ENCODE measurements at places on chromosomes 5 and 9.

DNA sequence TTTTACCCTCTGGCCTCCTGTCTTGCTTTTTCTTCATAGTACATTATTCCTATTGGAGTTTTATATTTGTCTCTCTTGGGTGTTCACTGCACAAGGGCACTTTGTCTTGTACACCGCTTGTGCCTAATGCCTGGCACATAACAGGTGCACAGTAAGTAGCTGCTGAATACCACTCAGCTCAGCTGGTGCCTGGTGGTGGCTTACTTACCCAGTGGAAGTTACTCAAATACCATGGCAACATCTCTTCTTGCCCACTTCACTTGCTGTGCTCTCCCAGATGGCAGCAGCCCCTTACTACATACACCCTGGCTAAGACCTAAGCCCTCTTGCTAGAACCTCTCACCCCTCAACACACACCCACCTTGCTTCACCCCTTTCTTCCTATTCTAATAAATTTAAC lies 11.3 kb upstream of the SKP1 start:
- no peak for DNase-seq

DNA sequence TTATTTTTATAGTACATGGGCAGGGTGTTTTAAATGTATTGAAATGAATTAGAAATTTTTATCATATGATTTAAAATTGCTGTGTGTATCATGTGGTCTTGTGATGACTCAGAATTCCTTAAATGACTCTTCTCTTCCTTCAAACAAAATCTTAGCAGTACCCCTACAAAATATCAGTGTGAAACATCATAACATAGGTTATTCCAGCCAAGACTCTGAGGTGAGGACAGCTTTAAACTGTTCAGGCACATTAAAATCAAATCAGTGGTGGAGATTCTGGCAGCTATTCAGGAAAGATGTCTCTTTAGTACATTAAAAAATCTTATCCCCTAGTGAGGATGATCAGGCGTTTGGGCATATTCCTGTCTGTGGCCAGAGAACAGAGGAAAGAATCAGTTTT lies 174.0 kb downstream of the MAN2A1 start:
- no peak for DNase-seq

GRCh38 chr5:130096483-130096882 lies 192.2 kb downstream of the CHSY3 start:
- no peak for DNase-seq

DNA sequence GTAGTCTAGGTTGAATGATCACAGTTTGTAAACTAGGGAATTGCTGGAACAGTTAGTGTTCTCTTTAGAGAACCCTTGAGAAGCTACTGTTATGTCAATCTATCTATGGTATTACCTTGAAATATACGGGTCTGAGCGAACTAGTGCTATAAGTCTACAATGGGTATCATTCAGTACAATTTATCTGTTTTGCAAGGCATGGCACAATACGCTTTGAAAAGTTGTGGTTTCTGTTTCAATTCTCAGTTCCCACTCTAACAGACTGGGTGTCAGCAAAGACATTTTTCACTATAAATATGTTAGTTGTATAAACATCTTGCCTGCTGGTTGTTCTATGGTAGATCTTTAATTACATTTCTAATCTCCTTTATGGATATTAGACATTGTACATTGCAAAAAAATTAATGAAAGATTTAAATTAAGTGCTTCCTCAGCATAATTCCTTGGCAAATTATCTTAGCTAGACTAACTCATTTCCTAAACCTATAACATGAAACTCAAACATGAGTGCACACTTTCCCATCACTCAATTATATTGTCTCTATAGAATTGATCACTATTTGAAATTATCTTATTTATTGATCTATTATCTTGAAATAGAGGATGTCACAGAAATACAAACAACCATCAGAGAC lies 24.9 kb upstream of the SLCO6A1 start:
- no peak for DNase-seq

DNA sequence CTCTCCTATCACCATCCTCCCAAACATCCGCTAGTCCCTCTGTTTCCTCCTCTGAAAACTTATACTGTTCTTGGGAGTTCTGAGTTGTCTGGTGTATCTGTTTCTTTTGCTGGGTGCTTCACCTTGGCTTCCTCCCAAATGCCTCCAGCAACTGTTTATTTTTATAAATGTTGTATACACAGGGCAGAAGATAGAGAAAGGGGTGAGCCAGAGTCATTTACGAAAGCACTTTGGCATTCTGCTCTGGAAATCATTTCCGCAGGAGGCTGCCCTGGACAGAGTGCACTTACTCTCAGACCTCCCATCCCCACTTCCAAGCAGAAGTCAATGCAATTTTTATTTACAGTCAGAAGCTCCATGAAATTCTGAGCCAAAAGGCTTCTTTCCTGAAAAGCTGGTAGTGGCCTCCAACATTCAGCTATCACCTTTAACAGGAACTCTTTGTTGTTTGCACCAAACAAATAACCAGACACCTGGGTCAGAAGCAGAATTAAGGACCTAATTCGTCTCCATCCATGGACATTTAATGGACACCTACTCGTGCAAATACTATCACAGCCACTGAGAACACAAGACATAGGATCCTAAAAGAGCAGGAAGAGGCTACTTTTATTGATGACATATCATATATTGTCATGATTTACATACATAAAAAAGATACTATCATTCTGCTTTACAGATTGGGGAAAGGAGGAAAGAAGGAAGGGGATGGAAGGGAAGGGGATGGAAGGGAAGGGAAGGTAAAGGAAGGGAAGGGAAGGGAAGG lies 229.5 kb upstream of the PAPPA start:
- no peak for DNase-seq

GRCh38 chr9:126642010-126642744 lies 28.4 kb downstream of the LMX1B start:
- DNase-seq, result no peak

- DNase-seq, result no peak
These were observed 8.5 kb upstream of the RXFP3 start for GRCh38 chr5:33927685-33928084.

- no peak for DNase-seq
These were observed 1.3 kb downstream of the PSAT1 start for GRCh38 chr9:78298046-78298765.

DNA sequence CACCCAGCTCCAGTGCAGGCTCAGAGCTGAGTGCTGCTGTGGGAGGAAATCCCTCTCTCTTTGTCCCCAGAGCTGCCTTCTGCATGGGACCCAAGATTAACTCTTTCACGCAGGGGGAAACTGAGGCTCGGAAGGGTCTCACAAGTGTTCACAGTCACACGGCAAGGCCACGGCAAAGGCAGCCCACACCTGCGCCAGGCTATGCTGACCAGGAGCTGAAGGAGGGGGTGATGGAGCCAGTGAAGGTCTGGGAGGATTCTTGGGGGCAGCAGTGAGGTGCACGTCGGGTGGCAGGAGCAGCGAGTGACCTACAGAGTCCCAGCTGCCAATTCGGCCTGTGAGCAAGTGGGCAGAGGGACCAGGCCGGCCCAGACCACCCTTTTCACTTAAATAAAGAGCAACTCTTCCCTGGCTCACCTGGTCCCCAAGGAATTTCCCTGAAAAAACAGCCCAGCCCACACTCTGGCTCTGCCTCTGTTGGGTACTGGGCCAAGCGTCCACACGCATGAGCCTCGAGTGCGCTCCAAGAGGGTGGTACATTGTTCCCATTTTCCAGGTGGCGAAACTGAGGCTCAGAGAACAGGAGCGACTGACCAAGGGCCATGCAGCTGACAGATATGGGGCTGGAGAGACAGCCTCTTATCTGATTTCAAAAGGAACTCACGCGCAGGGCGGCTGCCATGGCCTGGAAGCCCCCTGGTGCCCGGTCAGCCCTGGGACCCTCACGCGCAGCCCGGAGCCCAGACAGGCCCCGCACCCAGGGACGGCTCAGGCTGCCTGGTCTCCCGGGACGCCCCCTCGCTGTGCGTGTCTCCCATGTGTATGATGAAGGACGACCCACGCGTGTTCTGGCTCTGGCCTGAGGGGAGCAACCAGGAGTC lies 28.2 kb downstream of the SARDH start:
- no peak for DNase-seq

DNA sequence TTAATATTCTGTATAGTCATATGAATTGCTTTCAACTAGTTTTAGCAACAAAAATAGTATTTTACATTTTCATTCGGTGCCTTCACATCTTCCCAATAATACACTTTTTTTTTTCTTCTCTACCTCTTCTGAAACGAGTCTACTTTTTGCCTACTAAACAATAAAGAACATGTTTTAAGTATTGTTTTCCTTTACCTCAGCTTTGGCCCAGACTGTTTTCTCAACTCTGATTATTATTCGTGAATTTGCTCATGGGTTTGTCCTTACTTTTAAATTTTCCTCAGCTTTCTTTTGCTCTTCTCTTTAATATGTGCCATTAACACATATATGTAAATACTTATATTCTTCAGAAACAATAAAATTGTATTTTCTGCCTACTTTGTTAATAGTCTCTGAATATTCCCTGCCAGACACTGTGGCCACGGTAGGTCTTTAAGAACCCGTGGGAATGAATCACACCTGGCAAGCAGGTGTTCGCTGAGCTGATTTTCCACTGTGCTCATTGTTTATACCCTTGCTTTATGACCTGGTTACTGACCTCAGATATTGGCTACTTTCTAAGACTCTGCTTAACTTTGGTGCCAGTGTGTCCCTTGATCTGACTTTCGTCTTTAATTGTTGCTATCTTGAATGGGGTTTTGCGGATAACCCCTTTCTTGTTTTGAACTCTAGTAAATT lies 49.1 kb downstream of the FAM170A start:
- DNase-seq, result no peak

GRCh38 chr5:178535299-178536175 lies 54.7 kb downstream of the COL23A1 start:
- no peak for DNase-seq

GRCh38 chr5:142699184-142699720 lies 13.4 kb upstream of the FGF1 start:
- DNase-seq, result peak; percentile 72

GRCh38 chr9:112852741-112853504 lies 37.8 kb downstream of the SLC46A2 start:
- DNase-seq, result no peak

GRCh38 chr5:56456002-56456401 lies 222.9 kb upstream of the ANKRD55 start:
- DNase-seq, result no peak

DNA sequence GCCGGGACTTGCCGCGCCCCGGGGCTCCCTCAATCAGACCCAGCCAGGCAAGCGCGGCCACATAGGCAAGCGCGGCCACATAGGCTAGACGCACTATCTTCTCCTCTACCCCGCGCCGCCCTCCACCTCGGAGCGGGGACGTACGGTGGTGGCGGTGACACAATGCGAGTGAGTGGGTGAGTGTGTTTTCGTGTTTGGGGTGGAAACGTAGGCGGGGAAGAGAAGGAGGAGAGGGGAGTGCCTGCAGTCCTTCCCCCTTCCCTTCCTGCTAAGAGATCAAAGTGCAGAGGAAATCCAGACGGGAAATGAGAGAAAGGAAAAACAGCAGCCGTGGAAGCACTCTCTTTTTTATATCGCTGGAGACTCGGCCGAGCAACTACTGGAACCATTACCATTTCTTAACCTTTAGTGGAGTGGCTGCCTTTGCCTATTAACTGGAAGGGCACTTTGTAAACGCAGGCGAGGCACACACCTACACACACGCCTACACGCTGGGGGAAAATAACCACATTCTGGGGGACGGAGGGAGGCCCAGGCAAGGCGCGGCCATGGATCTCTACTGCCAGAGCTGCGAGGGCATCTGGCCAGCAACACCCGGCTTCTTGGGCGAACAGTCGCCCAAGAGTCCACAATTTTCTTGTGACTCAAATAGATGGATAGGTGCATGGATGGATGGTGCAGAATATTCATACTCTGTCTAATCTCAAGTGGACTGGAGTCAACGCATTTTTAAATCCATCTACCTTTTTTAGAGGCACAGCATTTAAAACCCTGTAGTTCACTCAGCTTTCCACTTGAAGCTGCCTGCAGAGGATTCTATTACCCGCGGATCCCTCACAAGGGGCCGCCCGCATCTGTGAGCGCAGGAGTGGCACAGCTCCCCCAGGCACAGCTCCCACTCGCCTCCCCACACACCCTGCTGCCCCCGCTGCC lies 2.1 kb downstream of the EDIL3 start:
- no peak for DNase-seq

DNA sequence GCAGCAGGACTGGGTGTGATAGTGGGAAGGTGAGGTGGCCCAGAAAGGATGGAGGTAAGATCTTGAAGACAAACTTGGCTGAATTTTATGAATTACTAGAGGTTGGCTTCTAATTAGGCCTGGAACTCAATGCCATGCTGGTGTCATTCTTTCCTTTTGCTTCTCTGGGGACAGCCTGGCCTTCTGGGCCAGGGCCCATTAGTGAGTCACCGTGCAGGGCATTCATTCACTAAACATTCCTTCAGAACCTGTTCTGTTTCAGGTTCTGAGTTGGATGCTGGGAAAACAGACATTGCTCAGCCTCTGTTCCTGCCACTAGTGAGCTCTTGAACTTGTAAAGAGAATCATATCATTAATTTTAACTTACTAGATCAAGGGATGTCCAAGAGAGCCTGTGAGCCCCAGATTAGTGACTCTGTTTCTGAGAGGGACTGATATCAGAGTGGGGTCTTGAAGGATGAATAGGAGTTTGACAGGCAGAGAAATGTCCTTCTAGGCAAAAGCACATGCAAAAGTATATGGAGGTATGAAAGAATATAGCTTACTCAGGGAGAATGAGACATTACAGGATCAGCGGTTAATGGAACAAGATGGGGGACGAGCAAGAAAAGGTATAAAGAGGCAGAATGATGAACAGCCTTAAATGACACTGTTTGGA lies 66.5 kb downstream of the LHX2 start:
- no peak for DNase-seq

- no peak for DNase-seq
These were observed 1.6 kb upstream of the CD72 start for GRCh38 chr9:35619800-35620158.

- DNase-seq, result no peak
These were observed 100.5 kb downstream of the TMEM174 start for GRCh38 chr5:73273379-73274050.

- no peak for DNase-seq
These were observed 188.6 kb downstream of the CTNND2 start for GRCh38 chr5:11715461-11716196.

GRCh38 chr5:134289509-134290113 lies 63.7 kb upstream of the PPP2CA start:
- peak; percentile 60 for DNase-seq

DNA sequence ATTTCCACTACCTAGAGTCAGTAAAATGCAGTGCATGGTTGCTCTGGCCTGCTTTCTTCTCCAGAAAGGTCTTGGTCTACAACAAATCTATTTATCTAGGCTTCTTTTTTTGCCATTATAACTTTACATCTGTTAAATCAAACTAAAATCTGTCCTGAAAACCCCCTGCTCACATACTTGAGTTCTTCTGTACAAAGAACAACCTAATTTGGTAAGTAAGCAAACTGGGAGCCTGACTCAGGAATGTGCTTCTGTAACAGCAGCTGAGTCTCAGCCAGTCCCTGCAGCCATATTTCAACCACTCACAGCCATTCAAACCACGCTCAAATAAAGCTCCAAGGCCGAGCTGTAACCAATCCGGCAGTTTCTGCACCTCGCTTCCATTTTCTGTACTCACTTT lies 95.8 kb downstream of the PLPP1 start:
- DNase-seq, result no peak

- DNase-seq, result no peak
These were observed 58.9 kb upstream of the ARAP3 start for GRCh38 chr5:141740885-141741284.

Data from CD4-positive, alpha-beta T cell treated with Interleukin-4 for 1 hour (primary cell).